ENCODE measurements at places on chromosomes 5 and 9.

DNA sequence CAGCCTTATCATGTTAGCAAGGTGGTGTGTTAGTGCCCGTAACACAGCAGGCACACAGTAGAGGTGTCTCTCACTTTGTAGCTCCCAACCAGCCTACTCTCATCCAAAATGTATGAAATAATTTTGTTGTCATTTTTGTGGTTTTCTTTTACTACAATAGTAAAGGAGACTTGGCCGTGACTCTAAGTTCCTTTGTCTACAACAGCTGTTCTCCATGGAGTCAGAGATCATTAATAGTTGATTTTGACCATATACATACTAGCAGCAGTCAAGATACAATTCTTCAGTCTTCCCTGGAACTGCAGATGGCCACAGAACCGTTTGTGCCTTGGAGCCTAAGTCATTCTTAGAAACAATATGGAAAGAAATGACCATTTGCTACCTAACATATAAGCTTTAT, 567.1 kb downstream of the TLR4 start:
- no peak for DNase-seq

GRCh38 chr9:13804532-13804931, 509.4 kb downstream of the NFIB start:
- DNase-seq, result no peak

- DNase-seq, result no peak
Observed at GRCh38 chr5:125261505-125262250, 515.2 kb upstream of the ZNF608 start.

DNA sequence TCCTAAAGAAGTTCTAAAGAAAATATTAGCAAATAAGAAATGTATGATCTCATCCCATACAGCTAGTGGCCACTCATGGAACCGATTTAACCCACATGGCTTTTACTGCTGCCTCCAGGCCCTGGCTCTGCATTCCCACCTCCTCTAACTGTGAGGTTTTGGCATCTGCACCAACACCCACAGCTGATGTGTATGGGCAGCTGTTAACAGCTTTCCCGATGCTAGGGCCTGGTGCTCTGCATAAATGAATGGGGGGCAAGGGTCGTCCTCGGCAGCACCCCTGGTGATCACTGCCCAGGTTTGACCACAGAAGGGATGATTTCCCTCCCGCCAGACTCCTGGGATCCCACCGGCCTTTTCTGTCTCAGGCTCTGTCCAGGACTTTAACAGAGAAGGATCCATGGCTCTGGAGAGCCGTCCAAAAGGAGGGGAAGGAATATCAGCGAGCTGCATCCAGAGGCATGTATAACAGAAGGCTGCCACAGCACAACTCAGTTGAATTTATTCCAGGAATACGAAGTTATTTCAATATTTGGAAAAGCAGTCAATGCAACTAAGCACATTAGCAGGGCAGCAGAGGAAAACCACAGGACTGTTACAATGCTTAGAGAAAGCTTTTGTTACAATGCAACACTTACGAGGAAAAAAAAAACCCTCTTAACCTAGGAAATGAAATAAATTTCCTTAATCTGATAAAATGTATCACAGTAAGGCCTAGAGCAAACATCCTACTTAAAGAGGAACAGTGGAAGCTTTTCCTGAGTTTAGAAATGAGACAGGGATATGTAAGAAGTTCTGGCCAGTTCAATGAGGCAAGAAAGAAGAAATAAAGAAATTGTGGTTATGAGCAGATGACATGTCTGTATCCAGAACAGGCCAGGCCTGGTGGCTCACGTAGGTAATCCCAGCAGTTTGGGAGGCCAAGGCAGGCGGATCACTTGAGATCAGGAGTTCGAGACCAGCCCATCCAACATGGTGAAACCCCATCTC, 63.1 kb downstream of the NACC2 start:
- DNase-seq, result no peak

GRCh38 chr5:142016556-142016955, 3.7 kb upstream of the GNPDA1 start:
- DNase-seq, result no peak

GRCh38 chr9:77667151-77667550, 19.0 kb upstream of the GNA14 start:
- DNase-seq, result no peak

GRCh38 chr9:69785757-69786156, 25.9 kb upstream of the PTAR1 start:
- DNase-seq, result no peak

- no peak for DNase-seq
Observed at GRCh38 chr5:95861864-95862561, 39.5 kb upstream of the GLRX start.

- DNase-seq, result no peak
Observed at GRCh38 chr5:82347201-82347865, 69.2 kb upstream of the RPS23 start.

DNA sequence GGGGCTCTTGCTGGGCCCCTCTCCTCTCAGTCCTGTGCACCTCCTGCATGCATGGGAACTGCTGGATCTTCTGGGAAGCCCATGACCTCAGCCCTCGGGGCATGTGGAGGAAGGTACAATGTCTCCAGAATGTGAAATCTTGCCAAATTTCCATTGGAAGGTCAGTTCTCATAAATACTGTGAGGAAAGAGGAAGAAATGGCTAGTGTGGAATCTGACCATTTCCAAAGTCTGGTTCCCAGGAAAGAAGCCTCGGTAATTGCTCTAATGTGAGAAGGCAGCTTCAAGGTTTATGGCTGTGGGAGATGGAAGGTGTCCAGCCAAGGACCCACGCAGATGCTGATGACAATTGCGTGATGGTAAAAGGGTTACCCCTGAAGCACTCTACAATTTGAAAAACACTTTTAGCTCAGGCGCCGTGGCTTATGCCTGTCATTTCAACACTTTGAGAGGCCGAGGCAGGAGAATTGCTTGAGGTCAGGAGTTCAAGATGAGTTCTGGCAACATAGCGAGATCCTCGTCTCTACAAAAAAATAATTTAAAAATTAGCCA, 8.1 kb upstream of the IL17B start:
- DNase-seq, result no peak

DNA sequence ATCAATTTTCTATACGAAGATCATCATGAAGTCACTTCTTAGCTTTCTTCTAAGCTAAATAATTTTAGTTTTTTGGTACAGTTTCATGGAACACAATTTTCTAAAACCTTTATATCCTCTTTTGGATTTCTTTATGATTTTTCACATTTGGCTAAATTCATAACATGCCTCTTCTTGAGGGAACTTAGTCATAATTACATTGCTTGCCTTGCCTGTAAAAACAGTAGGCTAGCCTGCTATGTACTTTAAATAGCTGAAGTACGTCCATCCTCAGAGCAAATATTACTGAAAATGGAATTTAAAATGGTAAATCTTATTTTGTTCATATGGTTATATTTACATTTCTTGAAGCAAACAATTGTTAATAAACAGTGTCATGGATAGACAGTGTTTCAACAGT, 225.0 kb downstream of the VPS13A start:
- DNase-seq, result no peak

- no peak for DNase-seq
Observed at GRCh38 chr5:2203774-2204173, 321.0 kb upstream of the IRX4 start.

DNA sequence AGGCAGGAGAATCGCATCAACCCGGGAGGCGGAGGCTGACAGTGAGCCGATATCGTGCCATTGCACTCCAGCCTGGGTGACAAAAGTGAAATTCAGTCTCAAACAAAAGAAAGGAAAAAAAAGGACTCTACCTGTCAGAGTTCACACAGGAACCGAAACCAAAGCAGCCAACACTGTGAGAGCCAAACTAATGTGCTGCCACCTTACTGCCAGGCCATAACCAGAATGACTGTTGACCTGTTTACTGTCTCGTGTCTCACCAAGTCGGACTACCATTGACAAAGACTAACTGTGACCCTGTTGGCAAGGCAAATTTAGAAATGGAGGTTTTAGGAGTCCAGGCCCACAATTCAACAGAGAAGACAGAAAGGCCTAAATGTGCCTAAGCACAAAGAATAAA, 112.4 kb downstream of the ANXA2R start:
- no peak for DNase-seq

DNA sequence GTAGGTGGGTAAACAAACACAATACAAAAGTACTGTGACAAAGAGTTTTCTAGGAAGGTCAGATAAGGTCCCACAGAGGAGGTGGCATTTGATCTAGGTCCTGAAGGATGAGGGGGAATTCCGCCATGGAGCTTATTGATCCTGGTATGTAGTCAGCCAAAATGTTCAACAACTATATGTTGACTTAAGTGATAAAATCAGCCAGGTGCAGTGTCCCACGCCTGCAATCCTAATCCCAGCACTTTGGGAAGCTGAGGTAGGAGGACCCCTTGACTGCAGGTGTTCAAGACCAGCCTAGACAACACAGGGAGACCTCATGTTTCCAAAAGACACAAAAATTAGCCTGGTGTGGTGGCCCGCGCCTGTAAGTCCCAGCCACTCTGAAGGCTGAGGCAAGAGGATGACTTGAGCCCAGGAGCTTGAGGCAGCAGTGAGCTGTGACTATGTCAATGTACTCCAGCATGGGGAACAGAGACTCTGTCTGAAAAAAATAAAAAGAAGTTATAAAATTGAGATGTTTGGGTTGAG, 46.4 kb upstream of the PLIN2 start:
- DNase-seq, result no peak

- no peak for DNase-seq
Observed at GRCh38 chr5:119055294-119055693, 15.6 kb upstream of the DMXL1 start.

GRCh38 chr9:116349684-116350083, 196.1 kb downstream of the PAPPA start:
- DNase-seq, result no peak

DNA sequence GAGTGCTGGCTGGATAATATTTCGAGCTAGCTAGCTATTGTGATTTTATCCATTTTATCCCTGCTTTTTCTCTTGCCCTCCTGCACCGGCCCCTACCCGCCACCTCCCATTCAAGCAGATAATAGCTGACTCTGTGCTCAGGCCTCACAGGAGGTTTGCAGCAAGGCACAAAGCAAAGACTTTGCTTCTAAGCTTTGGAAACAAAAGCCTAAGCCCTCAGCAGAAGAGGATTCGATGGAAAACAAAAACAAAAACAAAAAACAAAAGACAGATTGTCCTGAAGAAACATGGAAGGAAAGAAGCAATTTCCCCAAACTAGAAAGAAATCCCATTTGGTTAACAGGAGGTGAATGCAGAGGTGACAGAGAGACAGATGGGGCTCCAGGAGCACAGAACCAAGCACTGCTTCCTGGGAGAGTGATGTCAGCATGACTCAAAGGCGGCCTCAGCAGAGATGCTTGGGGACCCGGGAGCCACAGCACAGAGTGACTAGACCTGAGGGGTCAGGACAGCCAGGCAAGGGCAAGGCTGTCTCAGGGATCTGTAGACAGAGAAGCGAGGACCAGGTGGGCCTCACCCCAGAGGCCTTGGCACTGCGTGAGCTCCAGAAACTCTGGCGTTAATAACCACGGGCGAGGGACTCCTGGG, 28.4 kb downstream of the MTX3 start:
- no peak for DNase-seq

GRCh38 chr5:142826093-142826492, 55.9 kb downstream of the ARHGAP26 start:
- DNase-seq, result no peak

GRCh38 chr5:76299592-76299991, 103.5 kb upstream of the IQGAP2 start:
- no peak for DNase-seq

DNA sequence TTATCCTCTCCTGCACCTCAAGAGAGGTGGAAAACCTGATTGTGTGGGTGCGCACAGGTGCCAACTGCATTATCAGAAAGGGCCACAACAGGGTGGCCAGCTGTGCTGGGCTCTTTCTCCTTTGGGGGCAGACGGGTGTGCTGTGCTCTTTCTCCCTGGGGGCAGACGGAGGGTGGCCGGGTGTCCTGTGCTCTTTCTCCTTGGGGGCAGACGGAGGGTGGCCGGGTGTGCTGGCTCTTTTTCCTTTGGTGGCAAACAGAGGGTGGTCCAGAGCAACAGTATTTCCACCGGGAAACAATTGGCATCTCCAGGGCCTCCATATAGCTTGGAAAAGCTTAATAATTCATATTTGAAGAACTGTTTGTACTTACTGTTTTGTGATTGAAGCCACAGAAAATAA, 6.8 kb downstream of the LMX1B start:
- DNase-seq, result no peak

GRCh38 chr5:32565145-32565544, 20.2 kb upstream of the SUB1 start:
- DNase-seq, result no peak

GRCh38 chr9:133360400-133361393, 4.3 kb downstream of the SURF2 start:
- no peak for DNase-seq

DNA sequence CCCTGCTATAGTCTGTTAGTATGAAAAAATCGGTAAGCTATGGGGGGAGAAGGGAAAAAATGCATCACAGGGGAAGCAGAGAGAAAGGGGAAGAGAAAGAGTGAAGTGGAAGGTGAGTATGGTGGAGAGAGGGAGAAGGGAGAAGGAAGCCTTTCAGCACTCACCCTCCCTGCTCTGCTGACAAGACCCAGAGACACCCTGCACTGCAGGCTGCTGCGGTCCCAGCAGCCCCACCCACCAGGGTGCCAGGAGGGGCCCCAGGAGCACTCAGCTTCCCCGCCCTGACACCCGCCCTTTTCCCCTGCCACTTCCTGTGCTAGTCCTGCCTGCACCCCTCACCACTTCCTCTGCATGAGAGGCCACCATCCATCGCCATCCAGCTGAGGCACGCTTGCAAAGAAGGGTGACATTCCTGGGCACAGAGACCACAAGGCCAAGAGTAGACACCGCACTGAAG, 12.7 kb downstream of the STK10 start:
- peak; percentile 35 for DNase-seq

DNA sequence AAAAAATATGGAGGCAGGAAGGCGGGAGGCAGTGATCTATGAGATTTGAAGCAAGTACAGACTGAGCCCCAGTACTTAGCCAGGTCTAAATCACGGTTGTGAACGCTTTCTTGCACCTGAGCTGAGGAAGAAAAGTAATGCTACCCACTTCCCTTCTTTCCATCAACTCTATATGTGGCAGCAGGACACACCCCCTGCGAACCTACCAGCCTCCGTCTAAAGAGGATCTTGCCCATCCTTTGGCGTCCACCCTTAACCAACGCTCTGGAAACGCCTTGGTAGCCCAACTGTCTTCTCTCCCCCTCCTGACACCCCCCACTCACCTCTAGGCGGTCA, 545 bp downstream of the HMGCS1 start:
- no peak for DNase-seq

All from esophagus squamous epithelium (tissue), 5 donors.